ENCODE measurements at places on chromosomes 11 and 22.

DNA sequence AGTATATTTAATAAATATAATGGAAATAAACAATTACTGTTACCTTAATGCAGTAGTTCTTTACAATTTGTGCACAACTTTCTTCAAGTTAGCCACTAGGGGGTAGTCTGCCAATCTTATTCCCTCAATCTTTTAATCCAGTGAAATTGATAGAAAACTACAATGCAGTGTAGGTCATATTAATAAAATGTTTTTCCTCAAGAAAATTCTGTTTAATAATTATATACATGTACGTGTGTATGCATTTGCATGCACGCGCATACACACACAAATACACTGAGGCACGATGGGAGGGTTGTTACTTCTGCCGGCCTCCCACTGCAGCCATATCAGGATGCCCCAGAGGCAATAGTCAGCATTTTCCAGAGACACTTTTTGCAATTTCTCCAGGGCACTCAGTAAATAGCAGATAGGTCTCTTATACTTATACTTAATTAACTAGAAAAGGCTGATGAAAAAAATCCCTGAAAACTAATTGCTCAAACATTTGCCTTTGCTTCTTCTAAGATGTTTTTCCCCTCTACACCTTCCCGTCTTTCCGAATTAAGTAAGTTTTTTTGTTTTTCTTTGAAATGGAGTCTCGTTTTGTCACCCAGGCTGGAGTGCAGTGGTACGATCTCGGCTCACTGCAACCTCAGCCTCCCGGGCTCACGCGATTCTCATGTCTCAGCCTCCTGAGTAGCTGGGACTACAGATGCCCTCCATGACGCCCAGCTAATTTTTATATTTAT is 3.1 kb downstream of the GAB2 start:
- peak; percentile 36 for DNase-seq

DNA sequence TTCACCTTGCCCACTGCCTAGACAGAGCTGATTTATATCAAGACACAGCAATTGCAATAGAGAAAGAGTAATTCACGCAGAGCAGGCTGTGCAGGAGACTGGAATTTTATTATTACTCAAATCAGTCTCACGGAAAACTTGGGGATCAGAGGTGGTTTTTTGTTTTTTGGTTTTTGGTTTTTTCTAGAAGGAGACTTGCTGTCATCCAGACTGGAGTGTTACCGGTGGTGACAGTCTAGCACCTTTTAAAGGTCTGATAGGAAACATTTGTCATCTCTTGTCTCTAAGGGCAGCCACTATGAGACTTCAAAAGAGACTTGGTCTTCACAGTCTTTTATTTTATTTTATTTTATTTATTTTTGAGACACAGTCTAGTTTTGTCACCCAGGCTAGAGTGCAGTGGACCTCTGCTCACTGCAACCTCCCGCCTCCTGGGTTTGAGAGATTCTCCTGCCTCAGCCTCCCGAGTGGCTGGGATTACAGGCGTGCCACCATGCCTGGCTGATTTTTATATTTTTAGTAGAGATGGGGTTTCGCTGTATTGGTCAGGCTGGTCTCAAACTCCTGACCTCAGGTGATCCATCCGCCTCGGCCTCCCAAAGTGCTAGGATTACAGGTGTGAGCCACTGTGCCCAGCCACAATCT is 19.1 kb downstream of the APOBEC3H start:
- DNase-seq = no peak

DNA sequence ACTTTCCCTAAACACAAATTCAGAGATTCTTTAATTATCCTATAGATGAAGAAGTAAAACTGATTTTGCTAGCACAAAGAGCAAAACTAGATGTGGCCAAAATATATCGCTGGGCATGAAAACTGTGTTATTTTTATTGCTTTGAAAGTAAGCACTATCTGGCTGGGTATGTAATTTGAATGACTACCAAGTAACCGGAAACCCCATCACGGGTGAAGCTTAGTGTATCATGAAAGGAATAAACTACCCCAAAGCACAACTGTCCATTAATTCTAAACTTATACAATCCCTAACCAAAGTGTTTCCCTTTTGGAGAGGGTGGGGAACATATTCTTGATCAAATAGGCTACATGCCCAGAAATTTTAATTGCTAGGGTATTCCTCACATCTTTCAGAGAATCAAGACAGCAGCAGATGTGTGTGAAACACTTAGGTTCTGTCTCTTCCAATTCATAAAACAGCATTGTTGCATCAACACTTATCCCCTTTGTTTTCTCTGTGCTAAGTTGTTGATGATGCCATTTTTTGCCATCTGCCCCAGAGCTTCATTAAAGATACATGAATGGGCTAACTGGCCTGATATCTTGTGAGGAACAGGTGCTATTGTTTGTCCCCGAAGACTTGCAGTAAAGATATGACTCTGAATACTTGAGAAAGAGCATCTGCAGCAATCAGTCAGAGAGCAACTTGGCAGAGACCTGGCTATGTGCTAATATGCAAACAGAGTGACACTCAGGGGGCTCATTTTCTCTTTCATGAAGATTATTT is 238.2 kb downstream of the SOX6 start:
- DNase-seq = no peak

- DNase-seq = no peak
Observed at GRCh38 chr11:34063061-34063795, 11.7 kb downstream of the CAPRIN1 start.

DNA sequence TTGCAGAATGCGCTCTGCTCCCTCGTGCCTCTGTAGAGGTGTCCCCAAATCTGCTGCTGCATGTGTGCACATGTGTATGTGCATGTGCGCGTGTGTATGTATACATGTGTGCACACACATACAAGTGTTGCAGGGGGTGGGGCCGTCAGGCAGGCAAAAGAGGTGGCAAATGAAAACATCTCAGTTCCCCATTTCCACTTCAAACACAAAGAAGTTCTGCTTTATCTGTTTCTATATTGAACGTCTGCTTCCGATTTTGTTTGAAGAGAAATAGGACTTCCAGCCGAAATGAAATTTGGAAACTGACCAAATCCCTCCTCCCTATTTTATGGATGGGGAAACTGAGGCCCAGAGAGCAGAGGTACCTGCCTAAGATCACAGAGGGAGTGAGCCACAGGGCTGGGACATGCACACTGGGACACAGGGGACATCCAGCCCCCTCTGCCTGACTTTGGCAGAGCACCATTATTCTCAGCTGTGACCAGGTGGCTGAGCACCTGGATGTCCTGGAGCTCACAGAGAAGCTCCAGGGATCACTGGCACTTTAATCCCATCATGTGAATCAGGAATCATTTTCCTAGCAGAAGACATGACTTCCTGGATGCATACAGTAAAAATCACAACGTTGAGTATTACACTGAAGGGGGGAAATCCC is 41.2 kb upstream of the ALX4 start:
- no peak for DNase-seq

- no peak for DNase-seq
Observed at GRCh38 chr11:122178795-122179194, 62.8 kb upstream of the BLID start.

GRCh38 chr11:65254724-65255123 is 7.0 kb upstream of the POLA2 start:
- no peak for DNase-seq

DNA sequence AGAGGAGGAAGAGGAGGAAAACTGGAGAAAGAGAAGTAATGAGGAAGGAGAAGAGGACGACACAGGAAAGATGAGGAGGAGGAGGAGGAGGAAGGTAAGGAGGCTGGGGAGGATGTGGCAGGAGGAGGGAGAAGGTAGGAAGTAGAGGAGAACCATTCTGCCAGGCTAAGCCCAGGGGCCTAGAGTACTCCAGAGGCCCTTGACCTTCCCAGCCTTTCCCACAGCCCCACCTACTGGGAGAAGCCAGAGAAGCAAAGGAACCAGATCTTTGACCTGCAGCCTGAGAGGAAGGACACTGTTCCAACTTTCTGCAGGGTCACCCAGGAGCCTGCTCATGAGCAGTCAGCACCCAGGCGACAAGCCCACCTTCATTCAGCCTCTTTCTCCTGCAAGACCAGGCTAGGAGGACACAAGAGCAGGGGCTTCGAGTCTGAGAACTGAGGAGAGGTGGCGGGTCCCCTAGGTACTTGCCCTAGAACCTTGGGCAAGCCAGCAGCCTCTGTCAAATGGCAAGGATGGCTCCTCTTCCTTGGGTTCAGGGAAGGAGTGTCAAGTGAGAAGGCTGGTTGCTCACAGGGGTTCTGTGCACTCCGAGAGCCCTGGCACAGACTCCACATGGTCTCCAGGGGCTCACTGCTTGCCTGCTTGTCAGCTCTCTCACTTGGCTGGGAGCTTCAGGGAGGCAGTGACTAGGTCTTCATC is 27.9 kb upstream of the OAF start:
- no peak for DNase-seq

- no peak for DNase-seq
Observed at GRCh38 chr11:93081694-93082093, 112.2 kb downstream of the MTNR1B start.

GRCh38 chr11:68835328-68835727 is 6.4 kb downstream of the CPT1A start:
- DNase-seq = no peak

DNA sequence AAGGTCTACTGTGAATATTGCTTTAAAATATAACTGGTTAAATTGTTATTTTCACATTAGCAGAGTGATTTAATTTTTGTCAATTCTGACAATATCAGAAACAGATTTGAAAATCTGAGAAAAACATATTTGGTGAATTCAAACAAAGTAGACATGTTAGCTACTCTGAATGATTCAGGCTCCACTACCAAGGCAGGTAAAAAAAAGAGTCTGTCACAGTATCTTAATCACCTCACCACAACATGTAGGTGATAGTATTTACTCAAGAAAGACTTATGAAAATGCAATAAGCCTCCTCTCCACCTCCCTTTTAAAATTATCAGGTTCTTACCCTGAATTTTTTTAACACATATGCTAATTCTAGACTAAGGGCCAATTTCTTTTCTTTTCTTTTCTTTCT is 42.6 kb downstream of the DDI1 start:
- DNase-seq = no peak

DNA sequence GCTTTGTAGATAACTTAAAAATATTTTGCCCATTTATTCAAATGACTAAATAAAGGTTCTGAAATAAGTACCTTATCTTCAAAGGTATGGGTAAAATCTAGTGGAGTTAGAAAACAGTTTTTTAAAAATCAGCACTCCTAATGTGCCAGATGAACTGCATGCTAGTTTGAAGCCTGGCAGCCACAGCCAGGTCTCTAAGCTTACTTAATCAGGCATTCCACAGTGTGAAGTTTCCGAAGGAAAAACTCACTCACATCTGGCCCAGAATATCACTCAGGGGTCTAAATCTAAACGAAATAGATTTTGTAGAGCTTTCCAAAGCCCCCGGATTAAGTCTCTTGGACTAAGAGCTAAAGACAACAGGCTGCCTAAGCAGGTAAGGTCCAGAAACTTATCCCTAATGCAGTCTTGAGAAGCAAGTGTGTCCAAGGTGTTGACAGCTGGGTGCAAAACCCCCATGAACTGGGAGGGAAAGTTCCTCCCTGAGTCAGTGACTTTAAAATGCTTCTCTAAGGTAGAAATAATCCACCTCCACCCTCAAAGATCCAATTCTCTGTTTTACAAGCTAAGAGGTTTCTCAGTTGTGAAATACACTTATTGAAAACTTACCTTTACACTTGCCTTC is 157.6 kb downstream of the FCHSD2 start:
- no peak for DNase-seq

DNA sequence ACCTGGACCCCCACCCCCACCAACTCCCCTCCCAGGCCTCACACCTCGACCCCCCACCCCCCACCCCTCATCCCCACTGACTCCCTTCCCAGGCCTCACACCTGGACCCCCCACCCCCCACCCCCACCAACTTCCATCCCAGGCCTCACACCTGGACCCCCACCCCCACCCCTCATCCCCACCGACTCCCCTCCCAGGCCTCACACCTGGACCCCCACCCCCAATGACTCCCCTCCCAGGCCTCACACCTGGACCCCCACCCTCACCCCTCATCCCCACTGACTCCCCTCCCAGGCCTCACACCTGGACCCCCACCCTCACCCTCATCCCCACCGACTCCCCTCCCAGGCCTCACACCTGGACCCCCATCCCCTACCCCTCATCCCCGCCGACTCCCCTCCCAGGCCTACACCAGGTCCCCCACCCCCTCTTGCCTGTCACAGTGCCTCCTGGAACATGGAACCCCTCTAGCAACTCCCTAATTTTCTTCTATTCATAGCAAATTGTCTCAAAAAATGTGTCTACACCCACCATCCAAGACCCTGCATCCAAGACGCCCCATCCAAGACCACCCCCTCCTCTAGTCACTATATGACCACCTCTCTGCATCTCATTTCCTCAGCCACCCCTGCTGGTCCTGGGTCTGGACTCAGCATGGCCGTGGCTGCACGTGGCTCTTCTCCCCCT is 36.9 kb upstream of the BRSK2 start:
- no peak for DNase-seq

- DNase-seq = no peak
Observed at GRCh38 chr11:120195601-120196320, 15.1 kb upstream of the OAF start.

- DNase-seq = peak; percentile 10
Observed at GRCh38 chr11:26780376-26781085, 58.7 kb upstream of the SLC5A12 start.

- peak; percentile 72 for DNase-seq
Observed at GRCh38 chr22:32661737-32662586, 139.5 kb upstream of the TIMP3 start.

DNA sequence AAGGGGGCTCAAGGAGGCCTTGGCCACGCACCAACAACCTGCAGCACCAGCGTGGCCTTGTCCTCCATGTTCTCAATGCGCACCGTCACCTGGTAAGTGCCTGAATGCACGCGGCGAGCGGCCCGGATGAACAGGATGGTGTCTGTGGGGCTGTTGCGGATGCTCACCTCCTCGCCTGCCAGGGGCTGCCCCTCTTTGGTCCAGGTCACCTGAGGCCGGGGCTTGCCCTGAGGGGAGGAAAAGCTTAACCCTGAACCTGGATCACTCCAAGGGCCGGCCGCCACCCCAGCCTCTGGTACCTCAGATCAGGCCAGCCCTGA is 19.0 kb downstream of the MYBPC3 start:
- DNase-seq = no peak

DNA sequence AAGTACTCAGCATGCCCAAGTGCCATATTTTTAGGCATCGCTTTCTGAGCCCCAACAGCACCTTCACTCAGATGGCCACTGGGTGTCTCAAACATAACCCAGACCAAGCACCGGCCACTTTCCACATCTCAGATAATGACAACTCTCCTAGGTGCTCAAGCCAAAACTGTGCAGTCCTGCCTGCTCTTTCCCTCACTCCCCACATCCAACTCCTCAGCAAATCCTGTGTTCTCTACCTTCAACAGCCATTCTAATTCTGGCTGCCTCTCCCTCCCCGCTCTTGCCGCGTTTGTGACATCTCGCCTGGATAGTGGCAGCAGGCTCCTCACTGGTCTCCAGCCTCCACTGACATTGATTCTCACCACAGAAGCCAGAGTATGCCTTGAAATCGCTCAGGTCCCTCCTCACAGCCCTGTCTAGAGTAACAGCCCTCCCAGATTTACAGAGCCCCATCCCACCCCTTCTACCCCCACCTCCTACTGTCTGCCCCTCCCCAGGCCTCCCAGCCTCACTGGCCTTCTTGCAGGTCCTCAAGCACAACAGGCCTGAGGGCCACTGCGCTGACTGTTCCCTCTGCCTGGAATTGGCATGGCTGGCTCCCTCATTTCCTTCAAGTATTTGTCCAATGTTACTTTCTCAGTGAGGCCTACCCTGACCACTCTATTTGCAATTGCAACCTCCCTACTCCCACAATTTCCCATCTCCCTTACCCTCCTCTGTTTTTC is 1.3 kb upstream of the PHETA2 start:
- no peak for DNase-seq

- DNase-seq = no peak
Observed at GRCh38 chr11:69874178-69874983, 55.2 kb upstream of the FGF3 start.

GRCh38 chr11:121023848-121024751 is at the start of gene TBCEL:
Gene TBCEL, plus strand, starts transcription at chr11:121024102. Its CDS starts 21,589 bp downstream, at chr11:121045691.
- DNase-seq = peak; percentile 87

GRCh38 chr22:23709107-23709506 is 18.3 kb downstream of the RGL4 start:
- DNase-seq = peak; percentile 10

All from astrocyte of the spinal cord (primary cell).